Stimulated activated CD4-positive, alpha-beta T cell treated with anti-CD3 and anti-CD28 coated beads, TNF-alpha, amount 100 ng/mL, for 1 hour (primary cell): ENCODE measurements at places on chromosomes 7 and 10.

- DNase-seq, result no peak
Observed at GRCh38 chr10:123241391-123242141, 87.4 kb downstream of the BUB3 start.

- peak; percentile 22 for DNase-seq
Observed at GRCh38 chr10:27241010-27241651, 534 bp upstream of the ACBD5 start.

DNA sequence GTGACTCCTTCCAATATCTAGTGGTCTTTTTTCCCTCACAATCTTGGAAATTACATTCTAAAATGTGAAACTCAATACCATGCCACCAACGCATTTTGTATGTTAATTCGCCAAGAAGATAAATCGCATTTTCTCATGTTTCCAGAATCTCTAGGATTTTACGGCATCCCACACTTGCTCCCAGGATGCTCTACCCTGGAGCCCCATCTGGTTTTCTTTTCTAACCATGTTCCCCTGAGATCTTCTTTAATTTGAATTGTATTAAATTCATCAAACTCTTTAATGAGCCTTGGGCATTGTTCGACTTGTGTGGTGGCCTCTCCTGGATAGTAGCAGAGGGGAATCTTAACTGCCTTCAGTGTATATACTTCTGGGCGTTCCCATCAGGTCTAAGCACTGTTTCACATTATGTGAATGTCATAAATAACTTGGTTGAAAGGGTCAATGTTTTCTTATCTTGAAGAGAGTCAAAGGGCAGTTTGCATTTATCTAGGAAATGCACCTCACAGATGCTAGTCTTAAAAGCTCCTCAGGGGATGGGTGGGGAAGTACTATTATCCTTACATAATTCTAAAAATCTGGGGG, 169.1 kb upstream of the MEOX2 start:
- DNase-seq, result no peak

- DNase-seq, result no peak
Observed at GRCh38 chr7:143906895-143907294, 4.9 kb upstream of the TCAF1 start.

- DNase-seq, result no peak
Observed at GRCh38 chr7:157399086-157399687, 62.4 kb downstream of the DNAJB6 start.
